NCI-H748 treated with DMSO at 0.1 percent for 48 hours (cell line): ENCODE measurements at places on chromosomes 2 and 18.

DNA sequence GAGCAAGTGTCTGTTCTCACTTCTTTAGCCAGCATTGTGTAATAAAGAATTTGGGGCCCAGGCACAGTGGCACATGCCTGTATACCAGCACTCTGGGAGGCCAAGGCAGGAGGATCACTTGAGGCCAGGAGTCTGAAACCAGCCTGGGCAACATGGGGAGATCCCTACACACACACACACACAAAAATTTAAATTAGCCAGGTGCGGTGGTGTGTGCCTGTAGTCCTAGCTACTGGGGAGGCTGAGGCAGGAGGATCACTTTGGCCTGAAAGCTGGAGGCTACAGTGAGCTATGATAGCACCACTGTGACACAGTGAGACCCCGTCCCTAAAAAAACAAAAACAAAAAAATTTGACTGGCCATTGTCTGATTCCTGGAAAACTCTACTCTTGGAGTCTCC, 8.3 kb downstream of the REV1 start:
- DNase-seq: no peak

GRCh38 chr2:99708231-99708630, 218.4 kb upstream of the REV1 start:
- DNase-seq: no peak

- no peak for DNase-seq
Observed at GRCh38 chr18:38421021-38421420, 855.4 kb upstream of the CELF4 start.

DNA sequence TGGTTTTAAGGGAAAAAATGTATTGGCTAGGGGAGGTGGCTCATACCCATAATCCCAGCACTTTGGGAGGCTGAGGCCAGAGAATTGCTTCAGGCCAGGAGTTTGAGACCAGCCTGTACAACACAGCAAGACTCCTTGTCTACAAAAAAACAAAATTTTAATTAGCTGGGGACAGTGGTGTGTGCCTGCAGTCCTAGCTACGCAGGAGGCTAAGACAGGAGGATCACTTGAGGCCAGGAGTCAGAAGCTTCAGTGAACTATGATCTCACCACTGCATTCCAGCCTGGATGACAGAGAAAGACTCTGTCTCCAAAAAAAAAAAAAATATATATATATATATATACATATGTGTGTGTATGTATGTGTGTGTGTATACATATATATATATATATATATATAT, 18.5 kb downstream of the CCDC88A start:
- no peak for DNase-seq

DNA sequence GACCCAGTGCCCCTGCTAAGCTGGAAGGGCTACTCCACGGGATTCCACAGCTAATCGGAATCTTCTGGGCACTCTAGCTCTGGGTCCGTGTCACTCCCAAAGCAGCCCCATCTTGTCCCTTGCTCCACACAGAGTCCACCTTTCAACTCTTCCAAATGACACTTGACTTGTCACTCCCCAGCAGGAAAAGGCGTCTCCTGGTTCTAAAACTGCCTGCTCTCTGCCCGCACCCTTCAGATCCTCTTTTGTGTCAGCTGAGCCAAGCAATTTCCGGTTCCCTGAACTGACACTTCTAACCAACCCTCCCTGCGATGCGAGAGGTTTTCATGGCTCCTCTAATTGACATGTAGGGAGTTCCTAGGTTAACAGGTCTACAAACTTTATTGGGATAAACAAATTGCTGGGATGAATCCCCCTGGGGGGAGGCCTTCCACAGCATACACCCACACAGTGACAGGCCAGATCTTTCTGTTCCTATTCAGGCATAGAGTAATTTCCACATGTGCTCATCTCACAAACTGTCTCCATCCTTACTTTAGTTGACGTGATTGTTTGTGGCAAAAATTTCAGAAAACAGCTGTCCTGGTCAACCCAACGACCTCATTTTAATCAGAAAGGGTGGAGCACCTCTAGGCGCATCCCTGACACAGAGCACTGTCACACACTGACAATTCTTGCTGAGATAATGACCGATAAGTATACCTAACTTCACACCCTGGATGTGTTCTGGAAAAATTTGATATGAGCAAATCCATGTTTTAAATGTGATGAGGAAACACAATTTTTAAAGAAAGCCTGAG, 104.9 kb downstream of the RBMS1 start:
- DNase-seq: no peak

- no peak for DNase-seq
Observed at GRCh38 chr18:25639596-25639995, 287.6 kb upstream of the ZNF521 start.
